ENCODE measurements at places on chromosomes 2 and 18. TPM values are rescaled to one million over a fixed set of nuclear protein-coding genes. Genes with fewer than 3 reads are reported as not detected.

DNA sequence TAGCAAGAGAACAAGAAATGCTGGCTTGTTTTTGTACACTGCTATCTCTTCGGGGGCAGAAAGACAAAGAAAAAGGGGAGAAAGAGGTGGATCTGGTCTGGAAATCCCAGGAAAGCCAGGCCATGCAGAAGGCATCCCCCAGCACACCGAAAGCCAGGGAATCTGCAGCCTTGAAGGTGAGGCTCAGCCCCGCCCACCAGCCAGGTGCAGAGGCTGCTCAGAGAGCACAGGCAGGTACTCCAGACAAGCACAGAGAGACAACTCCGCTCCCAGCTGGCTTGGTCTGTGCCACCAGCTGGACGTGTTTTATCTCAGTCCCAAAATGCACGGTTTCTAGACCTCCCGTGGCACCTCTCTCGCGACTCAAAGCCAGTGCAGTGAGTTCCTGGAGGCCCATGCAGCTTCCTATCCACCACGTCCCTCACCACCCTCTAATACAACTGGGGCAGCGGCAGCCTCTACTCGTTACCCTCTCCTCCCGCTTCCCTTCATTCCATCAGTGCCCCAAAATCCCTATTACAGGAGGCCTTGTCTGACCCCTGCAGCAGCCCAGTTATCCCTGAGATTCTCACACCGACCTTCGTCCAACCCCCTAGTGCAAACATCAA, 62.8 kb downstream of the HDAC4 start:
- DNase-seq, result no peak

DNA sequence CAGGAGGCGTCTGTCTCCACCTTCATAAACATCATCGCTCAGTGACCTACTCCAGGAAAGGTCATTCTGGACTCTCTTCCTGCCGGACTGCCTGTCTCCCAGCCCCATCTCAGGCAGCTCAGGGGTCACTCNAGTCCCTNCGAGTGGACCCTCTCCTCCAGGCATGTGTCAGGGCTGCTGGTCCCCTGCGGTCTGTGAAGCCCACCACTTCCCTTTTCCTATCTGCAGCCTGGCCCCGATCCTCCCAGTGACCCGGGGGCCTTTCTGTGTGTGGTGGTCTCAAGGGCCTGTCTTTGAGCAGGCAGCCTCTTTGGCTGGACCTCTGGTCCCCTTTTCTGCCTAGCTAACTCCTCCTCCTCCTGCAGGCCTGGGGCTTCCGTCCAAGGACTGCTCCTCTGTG, 5.9 kb upstream of the PARD6G start:
- no peak for DNase-seq

- DNase-seq, result no peak
Observed at GRCh38 chr2:42077343-42077742, 29.5 kb downstream of the PKDCC start.

DNA sequence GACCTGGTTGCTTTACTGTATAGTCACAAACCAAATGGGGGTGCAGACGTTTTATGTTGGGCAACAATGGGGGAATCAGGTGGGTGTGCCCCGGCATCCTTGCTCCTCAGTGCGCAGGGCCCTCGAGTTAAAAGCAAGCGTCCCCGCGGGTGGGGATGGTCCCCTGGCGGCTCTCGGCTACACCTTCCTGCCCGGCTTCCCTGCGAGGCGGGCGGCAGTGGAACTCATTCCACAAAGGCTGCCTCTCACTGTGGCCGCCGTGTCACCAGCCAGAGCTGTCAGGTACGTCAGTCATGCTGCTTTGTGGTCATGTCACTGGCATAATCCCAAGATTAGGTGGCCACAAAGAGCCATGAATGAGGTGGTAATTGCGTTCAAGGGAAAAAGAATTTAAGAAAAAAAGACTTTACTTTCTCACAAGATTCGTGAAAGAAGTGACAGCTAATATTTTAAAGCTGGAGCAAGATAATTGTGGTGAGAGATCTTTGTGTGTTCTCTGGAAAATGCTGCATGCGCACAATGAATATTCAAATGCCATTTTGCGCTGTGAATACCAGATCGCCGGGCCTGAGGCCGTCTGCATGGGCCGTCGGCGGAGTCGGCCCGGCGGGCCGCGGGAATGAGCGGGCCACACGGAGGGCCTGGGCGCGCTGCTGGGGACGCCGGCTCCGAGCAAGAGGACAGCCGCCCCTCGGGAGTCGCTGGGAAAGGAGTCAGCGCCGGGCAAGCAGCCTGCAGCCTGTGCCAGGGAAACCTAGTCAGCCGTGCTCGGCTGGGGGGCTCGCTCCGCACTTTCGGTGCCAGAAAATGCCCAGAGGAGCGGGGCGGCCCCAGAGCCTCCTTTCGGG, 82.3 kb upstream of the LDLRAD4 start:
- DNase-seq, result no peak

DNA sequence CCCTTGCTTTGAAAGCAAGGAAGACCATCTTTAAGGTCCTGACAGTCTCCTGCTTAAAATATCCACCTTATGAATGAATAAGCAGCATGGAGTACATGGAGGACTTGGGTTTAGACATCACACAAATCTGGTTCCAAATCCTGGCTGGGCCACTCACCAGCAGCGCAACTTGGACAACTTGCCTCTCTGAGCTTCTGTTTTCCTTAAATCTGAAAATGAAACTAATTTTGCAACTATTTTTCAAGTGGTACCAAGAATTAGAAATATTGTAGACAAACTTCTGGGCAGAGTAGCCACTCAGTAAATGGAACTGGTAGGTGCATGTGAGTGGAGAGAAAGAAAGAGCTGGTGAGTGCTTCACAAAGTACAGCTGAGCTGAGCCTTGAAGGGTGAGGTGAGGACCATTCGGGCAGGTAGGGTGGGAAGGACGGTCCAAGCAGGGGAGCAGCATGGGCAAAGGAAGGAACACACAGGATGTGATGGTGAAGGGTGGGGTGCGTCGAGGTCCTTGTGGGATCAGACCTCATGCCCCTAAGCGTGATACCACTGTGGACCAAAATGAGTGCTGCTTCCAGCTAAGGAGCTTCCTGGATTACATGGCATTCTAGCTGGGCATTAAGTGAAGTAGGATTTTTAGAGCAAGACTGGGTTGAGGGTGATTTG, 14.4 kb upstream of the TET3 start:
- no peak for DNase-seq

DNA sequence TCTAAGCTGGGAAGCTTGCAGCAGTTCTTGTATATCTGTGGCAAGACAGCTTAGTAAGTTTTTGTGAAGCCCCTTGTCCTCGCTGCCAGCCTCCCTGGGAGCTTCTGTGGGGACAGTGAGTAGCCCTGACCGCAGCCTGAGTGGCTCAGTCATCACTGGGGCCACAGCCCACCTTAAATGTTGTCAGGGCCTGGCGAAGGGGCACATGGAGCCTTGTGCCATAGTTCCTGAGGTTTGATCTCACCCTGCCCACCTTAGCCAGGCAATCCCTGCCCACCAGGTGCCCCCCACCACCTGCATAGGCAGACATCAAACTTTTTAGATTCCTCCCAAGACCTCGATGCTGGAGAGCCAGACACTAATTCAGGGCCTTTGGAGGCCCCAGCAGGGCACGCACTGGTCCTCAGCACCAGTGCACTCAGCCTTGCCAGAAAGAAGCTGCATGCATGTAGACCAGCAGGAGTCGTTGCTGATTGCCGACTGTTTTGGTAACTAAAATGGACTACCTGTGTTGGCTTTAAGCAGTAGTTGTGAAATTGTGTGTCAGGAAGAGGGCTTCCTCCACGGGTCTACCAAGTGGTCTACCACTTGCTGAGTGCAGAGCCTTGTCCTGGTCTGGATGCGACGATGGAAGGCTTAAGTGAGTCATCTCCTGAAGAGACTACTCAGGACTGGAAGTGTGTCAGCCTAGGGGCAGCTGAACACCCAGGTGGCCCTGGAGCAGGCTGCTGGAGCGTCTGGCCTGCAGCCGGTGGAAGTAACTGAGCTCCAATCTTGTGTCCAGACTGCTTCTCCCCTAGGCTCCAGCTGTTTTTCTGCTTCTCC, 233.1 kb downstream of the SEPTIN10 start:
- peak; percentile 74 for DNase-seq

The UGT1A8 gene
- total RNA-seq, result not detected

DNA sequence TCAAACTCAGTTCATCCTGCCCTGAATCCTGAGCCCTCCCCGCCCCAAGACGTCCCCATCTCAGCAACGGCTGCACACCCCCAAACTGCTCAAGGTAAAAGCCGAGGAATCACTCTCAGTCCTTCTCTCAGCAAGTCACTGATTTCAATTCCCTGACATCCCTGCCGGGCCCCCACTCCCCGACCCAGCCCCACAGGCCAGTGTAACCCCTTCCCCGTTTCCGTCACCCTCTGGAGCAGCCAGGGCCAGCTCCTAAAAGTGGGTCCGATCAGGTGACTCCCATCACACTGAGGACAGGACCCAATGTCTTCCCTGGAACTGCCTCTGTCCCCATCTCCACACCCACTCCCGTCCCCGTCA, 20.5 kb downstream of the SNORC start:
- DNase-seq, result peak; percentile 87

The FSHR gene
- not detected for total RNA-seq

The SPATA3 gene
- total RNA-seq, result not detected

- DNase-seq, result peak; percentile 68
Observed at GRCh38 chr2:937530-937929, 13.1 kb upstream of the SNTG2 start.

GRCh38 chr2:111702119-111702803, 181.7 kb downstream of the ANAPC1 start:
- no peak for DNase-seq

GRCh38 chr18:63025251-63026090, 294.1 kb downstream of the BCL2 start:
- no peak for DNase-seq

DNA sequence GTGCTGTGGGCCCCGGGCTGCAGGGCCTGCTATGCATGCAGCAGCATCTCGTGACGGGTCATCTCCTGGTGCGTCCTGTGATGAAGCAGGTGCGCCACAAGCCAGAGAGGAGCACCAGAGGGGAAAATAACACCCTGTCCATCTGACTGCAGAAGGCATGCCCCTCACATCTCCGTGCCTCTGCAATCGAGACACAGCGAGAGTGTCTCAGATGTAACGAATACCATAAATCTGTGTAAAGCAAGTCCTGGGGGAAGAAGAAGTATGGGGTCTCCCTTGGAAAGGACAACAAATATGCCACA, 137.5 kb downstream of the PTGR3 start:
- no peak for DNase-seq

The GRB14 gene
- 21.7 TPM for total RNA-seq

- no peak for DNase-seq
Observed at GRCh38 chr2:64630752-64631151, 23.0 kb downstream of the SERTAD2 start.

The NRP2 gene
- 66.7 TPM for total RNA-seq

GRCh38 chr2:219477815-219478214, 20.9 kb upstream of the GMPPA start:
- no peak for DNase-seq

The PECR gene
- total RNA-seq, result 32.4 TPM

DNA sequence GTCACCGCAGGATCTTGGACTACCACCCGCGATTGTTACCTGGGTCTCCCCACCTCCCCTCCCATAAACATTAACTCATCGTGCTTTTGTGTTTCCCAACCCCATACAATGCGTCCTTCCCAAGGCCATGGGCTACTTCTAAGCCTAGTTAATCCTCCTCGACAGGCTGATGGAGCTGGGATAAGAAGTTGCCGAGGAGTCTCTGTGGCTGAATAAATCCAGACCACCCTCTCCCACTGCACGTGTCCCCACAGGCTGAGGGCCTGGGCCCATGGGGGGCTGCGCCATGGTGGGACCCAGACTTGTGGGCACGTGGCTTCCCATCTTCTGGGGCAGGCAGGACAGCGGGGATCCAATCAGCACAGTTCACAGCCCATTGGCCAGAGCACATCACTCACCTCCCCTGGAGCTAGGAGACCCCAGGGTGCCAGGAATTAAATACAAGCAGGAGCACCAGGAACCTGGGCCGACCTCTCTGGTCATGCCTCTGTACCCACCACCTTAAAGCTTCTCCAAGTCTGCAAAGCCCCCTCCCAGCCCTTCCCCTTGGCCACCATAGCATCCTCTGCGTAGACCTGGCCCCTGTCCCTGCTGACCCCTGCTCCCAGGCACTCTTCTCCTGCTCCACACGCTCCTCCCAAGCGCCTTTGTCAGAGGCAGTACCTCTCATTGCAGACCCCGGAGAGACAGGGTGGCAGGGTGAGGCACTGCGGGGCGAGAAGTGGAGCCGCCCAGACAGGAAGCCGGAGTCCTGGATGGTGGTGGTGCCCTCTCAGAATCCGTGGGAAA, 51.0 kb upstream of the ID2 start:
- no peak for DNase-seq

The CNGA3 gene
- total RNA-seq, result 1.1 TPM

The LCT gene
- 0.77 TPM for total RNA-seq

DNA sequence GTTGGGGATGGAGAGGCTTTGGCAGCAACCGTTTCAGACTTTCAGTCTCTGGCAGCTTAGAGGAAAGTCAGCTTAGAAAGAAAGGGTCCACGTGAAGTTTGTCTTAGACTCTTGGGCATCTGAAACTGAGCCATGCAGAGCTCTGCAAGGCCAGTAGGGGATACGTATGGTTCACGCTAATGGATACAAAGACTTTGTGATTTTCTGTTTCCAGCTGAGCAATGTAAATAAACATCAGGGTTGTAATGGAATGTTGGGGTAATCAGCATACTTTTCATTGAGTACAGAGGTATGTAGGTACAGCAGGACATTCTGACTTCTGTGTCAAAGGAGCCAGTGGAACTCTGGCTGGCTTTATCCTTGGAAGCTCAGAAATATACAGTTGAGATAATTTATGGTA, 31.0 kb downstream of the RALB start:
- no peak for DNase-seq

DNA sequence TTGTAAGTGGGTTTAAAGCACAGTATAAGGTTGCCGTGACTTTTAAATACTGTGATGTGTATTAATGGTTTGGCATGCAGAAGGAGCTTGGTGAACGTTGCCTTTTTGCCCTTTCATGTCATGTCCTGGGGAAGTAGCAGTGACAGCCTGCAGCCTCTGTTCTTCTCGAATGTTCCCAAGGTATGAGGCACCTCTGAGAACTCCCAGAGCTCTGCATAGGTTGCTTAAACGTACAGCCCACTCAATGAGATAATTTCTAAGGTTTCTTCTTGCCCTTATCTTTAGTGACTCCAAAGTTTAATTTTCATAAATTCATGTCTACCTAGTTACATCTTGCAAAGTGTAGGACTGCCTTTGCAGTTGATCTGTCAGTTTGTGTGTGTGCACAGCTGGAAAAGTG, 36.7 kb downstream of the PARD3B start:
- no peak for DNase-seq

DNA sequence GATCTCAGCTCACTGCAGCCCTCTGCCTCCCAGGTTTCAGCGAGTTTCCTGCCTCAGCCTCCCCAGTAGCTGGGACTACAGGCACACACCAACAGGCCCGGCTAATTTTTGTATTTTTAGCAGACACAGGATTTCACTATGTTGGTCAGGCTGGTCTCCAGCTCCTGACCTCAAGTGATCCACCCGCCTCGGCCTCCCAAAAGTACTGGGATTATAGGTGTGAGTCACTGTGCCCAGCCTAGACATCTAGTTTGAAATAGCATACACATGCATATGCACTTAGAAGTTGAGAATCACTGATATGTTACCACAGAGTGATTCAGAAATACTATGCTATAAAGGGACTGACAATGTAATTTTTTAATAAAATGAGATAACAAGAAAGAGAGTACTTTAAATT, 69.8 kb upstream of the CDKL4 start:
- DNase-seq, result no peak
